Hair follicular keratinocyte (primary cell): ENCODE measurements at places on chromosomes 3 and 15. TPM values are rescaled to one million over a fixed set of nuclear protein-coding genes. Genes with fewer than 3 reads are reported as not detected.

The GOLGA6L4 gene
- 0.23 and 1.6 TPM in 2 replicates for total RNA-seq

The CACNA2D2 gene
- total RNA-seq: not detected in 2 replicates

The CCDC191 gene
- 0.91 and 1.8 TPM in 2 replicates for total RNA-seq

The GOLGA8J gene
- total RNA-seq: not detected in 2 replicates

The SUCNR1 gene
- total RNA-seq: not detected in 2 replicates

The MORC1 gene
- total RNA-seq: not detected in 2 replicates

The SPESP1 gene
- total RNA-seq: 8.0 and 9.2 TPM in 2 replicates

The CTXND1 gene
- not detected in 2 replicates for total RNA-seq
